ENCODE measurements at places on chromosomes 3 and 15.
A peak's percentile ranks its signal among the peaks of the same experiment; 100 is the strongest.

DNA sequence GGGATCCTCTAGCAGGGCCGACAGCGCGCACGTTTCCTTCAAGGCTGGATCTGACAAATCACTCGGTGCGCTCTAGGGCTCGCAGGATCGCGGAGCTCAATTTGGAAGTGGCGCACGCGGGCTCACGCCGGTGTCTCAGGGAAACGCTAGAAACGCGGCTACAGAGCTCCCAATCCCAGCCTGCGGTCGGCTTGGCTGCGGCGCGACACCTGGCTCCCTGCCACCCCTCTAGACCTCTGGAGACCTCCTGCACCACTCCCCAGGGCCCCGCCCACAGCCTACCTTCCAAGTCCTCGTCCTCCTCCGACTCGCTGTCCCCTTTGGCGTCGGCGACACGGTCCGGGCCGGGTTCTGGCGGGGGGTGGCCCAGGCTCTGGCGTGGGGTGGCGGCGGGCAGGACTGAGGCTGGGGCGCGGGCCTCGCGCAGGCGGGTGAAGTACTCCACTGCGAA is 596 bp downstream of the PRKAR2A start:
- DNase-seq = peak; percentile 25

DNA sequence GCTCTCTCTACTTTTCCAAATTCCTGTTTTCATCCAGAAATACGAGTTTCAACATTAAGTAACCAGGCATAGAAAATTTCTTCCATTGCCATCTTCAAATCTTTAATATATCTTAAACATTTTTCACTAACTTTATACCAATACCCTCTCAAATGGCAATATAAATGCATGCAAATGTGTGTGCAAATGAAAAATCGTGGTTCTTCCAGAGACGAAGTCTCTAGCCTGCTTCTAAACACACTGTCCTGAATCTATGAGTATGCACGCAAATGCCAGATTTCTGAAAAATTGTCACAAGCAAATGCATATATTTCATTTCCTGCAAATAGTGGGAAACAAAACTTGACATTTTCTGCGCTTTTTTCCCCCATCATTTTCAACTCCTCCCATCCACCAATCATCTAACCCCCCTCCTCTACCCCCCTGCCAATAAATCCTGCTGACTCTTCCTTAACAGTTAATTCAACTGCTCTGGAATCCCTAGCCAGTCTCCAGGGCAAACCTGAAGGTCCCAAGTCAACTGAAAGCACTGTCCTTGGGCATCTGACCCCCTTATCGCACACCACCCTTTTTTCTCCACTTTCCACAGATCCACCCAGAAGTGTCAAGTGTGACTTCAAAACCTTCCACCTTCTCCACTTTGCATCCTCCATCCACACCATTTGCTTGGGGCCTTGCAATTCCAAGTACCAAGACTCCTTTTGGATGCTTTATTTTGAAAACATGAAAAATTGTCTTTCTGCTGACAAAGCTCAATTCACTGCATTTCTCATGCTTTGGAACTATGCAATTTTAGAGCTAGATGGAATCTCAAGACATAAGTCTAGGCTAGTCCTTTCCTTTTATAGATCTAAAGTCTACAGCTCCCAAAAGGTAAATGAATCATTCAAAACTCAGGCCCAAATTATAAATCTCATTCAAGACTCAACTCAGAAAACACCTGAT is 144.7 kb downstream of the OSBPL10 start:
- DNase-seq = no peak

GRCh38 chr3:53169045-53169831 is 8.2 kb downstream of the PRKCD start:
- no peak for DNase-seq

DNA sequence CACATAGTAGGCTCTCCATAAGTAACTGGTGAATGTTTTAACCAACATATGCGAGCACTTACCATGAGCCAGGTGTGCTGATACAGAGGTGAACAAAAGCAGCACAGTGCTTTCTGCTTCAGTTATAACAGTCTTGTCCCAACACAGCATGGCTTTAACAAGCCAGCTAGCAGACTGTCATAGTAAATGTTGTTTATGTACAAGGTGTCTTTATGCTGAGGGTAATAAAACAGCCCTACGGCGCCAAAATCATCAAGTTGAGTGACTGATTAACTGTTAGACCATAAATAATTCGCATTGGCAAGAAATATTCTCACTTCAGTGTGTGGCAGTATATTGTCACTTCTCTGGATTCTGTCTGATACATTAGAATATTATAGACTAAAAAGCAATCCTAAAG is 646.0 kb upstream of the CFAP20DC start:
- DNase-seq = no peak

DNA sequence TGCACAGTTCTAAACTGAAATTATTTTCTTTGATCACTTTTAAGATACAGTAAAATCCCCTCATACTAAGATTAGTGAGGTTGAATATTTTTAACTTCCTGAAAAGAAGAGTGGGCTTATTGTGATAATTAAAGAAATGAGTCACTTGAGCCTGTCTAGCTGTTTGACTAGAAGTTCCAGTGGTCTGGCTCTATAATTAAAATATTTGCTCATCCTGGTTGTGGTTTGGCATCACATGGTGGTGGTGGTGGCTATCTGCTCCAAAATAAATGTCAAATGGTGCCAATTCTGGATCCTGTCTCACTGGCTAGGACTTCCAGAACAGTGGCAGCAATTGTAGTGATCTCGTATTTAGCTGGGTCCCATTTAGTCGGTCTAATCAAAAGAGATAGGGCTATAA is 8.6 kb upstream of the TEX9 start:
- no peak for DNase-seq

DNA sequence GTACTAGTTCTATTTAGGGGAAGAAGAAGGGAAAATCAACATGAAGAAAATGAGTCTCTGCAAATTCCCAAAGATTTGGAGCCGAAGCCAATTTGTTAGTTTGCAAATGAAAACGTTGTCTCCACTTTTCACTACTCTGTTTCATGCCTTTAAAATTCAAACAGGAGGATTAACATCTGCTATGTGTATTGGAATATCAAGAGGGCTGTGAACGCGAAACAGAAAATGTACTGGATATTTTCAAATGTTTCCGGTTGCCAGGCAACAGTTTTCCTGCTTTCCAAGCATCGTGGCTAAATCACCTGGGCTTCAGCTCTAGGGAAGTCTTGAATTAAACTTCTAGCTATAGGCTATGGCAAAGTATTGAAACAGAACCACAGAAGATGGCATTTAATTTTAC is 172.8 kb downstream of the KCNMB2 start:
- DNase-seq = no peak

DNA sequence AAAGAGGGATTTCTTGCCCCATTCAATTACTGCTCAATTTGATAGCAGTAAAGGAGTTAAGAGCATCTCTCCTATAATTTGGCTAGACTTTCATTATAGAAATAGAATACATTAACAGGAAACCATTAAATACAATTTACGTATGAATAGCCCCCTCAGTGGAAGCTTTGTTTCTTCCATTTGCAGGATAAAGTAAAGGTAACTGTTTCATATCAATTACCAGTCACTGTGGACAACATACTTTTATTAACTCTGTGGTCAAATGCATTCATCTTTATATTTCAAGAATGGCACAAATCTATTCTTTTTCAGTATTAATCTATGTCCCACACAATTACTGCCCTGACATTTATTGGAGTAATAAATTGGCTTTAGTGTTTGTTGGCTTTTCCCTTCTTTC is 613.4 kb downstream of the NLGN1 start:
- no peak for DNase-seq

DNA sequence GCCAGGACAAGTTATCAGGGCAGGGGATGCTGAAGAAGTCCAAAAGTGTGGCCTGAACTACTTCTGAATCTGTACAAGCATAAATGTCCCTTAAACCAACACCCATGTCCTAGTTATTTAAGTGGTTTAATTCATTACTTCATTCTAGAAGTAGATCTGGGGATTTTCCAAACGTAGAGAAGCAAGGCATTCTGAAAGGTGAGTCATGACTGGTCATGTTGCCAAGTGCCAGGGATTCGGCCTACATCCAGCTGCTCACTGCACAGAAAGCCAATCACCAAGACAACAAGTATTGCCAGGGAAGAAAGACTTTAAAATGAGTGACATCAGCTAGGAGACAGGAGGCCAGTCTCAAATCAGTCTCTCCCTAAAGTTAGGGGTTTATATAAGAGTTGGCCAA is 396.6 kb downstream of the GABRB3 start:
- DNase-seq = no peak

GRCh38 chr3:8990266-8991215 is 27.3 kb upstream of the RAD18 start:
- no peak for DNase-seq

GRCh38 chr15:71386448-71387236 is 271.4 kb downstream of the THSD4 start:
- DNase-seq = no peak

DNA sequence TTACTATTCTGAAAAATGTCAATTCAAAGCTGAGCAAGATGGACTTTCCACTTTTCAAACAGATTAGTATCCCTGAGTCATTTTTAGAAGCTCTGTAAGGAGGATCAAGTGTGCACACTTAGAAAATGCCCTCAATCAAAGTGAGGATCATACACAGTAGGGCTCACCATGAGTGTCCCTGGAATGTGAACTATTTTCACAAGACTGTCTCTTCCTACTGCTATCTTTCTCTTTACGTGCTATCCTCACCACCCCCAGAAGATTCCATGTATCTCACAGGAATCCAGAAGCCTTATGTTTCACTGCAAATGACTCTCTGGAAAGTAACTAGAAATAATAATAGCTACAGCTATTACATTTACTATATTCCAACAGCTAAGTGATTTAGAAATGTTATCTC is 349.9 kb upstream of the TGFBR2 start:
- no peak for DNase-seq

GRCh38 chr3:11567516-11568467 is 75.9 kb downstream of the VGLL4 start:
- DNase-seq = no peak

GRCh38 chr3:58217209-58217811 is 6.5 kb upstream of the DNASE1L3 start:
- DNase-seq = peak; percentile 20

- DNase-seq = no peak
Measured at GRCh38 chr3:110059431-110059830, 722.1 kb upstream of the DPPA4 start.

GRCh38 chr3:14324224-14324944 is 78.0 kb upstream of the SLC6A6 start:
- DNase-seq = no peak

DNA sequence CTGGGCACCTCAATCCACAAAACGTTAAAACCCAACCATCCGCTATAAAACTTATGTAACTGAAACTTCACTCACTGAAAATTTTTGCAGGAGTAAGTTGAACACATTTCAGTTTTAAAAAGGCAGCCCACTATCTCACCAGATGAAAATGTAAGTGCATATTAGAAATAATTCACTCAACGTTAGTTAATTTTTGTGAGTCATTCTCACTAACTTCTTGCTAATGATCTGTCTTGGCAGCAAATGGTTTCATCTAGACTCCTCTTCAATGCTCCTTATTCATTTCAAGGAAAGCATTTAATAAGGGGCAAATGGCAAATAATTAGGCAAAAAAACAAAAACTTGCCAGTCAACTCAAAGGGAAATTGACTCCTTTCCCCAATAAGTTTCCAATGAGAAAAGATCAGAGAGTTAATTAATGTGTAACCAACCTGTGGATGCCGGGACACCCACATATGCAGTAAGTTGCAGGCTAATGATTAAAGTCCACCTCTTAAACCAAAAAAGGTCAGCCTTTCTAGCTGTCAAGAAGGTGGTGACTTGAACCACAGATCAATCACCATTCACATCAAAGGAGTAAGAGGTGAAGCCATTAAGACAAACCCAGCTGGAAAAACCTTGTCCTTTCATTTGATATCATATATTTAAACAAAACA is 22.9 kb upstream of the PRICKLE2 start:
- DNase-seq = no peak

GRCh38 chr3:138445236-138445635 is 10.8 kb downstream of the ESYT3 start:
- no peak for DNase-seq

DNA sequence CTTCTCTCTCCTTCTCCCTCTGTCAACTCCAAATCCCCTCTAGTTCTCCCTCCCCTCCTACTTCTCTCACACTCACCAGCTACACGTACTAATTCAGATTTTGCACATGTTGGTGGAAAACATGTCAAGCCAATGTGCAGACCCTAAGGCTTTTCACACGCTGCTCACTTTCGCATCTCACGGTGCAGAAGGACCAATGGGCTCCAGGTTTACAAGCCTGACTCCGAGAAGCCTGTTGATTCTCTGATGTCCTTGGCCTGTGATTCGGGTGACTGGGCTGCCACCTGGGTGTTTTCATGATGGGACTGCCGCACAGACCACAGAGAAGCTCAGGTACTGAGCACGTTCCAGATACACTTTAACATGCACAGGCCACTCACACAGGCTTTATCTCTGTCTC is 3.7 kb downstream of the FOXL2NB start:
- no peak for DNase-seq

DNA sequence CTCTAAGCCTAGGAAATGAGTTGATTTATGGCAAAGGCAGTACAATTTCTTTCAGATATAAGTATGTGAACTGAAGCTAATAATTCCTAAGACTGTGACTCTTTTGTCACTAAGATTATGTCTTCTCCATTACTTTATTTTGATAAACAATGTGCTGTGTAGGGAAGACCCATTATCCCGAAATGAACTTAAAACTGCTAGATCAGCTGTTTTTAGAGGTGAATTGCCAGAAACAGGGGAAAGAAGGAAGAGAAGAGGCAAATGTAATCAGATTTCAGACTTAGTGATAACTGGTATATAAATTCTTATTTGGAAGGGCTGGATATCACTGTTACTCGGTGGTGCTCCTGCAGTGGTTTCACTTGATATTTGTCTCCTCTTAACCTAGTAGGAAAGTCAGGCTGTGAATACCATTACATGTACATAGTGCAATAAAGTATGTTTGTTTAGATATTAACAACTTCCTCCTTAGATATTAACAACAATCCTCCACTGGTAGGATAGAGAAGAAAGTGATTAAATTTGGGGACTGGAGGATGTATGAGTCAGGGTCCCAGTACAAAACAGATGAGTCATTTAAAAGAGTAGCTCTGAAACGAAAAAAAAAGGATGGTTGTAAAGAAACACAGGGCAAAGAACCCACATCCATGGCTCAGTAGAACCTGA is 338.5 kb upstream of the KCNH8 start:
- DNase-seq = no peak

DNA sequence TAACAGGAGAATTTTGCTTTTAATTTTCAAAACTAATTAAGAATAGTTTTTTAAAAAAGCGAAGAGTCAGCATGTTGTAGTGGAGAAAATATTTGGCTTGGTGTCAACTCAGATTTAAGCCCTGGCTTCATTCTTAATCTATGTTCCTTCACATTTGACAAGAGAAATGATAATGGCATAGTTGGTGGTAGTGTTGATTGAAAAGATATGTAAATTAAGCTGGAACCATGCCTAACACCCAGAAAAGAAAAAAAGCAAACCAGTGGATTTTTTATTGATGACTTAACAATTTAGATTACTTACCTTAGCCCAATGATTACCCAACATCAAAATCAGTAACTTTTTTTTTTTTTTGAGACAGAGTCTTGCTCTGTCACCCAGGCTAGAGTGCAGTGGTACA is 27.4 kb downstream of the TCAIM start:
- DNase-seq = no peak

DNA sequence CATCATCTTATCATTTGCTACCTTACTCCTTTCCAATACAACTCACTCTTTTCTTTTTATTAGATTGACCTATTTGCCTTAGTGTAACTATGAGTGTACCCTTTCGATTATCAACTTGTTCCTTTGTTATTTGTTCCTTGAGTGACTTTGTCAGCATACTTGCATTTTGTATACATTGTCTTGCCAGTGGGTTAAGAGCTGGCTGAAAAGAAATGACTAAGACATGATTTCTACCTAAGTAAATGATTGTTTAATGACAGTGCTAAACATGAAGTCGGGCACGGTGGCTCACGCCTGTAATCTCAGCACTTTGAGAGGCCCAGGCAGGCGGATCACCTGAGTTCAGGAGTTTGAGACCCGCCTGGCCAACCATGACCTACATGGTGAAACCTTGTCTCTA is 1042.3 kb downstream of the TBL1XR1 start:
- DNase-seq = no peak
